ENCODE measurements at places on chromosomes 4 and X.

GRCh38 chrX:29535212-29536162 is 679.9 kb upstream of the MAGEB2 start:
- no peak for DNase-seq

DNA sequence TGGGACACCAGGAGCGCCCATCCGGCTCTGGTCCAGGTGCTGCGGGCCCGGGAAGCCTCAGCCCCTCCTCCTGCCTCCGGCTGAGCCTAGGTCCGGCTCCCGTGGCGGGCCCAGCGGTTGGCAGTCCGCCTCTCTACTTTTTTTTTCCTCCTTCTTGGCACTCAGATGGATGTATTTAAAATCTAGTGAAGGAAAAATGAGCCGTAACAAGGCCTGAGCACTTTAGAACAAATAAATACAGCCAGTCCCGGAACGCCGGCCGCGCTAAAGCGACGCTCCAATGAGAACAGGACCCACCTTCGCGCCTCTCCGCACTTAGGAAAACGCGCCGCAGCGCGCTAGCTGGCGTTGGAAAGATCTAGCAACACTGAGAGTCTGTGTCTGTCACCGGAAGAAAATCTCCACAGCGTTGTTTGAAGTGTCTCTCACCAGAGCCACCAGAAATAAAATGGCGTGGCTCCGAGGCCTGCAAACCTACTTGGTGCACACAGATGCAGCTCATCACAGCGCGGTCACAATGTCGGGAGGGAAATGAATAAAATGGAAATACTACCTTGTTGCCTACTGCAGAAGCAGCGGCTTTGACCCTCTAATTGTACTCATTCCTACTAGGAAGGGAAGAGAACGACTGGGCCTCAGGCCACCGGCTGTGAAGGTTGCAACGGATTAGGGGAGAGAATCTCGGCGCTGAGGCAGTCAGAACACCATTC is 4.7 kb downstream of the NEUROG2 start:
- no peak for DNase-seq

DNA sequence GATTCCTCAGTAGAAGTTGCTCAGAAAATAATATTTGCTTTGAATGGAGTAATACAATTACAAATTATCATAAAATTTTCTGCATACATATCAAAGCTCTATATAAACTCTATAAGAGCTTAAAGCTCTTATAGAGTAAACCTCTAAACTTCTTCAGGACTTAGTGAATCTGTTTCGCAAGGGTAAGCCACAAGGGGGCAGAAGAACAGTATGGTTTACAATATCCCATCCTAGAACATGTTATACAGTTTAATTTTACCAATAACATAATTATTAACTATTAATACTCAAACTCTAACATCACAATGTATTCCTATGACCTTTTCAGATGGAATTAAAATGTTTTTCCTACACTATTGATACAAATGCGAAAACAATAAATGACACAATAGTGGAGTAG is 33.8 kb upstream of the SPANXN1 start:
- no peak for DNase-seq

DNA sequence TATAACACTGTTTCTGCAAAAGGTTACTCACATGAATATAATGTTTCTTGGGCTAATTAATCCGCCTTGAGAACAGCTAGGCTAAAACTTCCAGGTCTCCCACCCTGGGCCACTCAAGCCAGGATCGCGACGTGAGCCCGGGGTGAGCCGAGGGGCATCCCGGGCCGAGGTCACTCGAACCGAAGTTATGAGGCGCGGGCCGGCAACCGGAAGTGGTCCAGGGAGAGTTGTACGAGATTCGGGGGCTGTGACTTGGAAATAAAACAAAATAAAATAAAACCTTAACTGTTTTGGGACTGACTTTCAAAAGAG is 317 bp downstream of the CMC4 start:
- no peak for DNase-seq

DNA sequence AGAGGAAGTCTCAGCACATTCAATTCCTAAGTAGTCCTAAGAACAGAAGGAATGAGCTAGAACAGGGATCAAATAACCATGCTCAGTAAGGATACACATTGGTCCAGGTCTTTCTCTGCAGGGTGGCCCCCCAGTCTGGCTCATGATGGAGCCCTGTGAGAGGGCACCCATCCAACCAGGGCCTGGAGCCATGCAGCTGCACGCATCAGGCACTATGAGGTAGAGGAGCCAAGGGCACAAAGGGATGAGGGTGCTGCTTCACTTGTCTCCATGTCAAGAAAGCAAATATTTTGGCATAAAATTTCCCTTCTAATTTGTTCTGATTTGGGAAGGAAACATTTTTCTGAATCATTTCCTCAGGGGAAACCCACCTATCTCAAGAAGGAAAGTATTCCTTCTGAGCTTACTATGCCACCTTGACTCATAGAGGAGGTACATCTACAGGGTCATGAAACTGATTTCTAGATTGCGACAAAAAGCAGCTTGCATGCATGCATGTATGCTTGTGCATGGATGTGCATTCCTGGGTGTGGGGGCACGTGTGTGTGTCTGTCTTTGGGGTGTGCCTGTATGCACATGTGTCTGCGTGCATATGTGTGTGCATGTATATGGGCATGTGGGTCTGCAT is 600.3 kb downstream of the MID1IP1 start:
- no peak for DNase-seq

DNA sequence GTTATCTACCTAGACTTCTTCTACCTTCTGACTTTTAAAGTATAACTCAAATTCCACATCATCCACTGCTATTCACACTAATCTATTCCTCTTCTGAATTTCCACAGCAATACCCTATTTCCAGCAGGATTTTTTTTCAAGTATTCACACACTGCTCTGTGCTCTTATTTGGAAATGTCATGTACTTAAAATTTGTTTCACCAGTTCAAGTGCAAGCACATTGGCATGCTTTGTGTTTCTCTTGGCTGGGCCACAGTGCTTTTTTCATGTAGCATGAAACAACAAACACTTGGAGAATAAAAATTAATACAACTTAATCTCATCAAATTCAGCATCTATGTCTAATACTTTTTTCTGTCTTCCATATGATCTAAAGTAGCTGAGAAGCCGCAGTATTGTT is 161.8 kb upstream of the PCDH18 start:
- DNase-seq: no peak

GRCh38 chr4:66246643-66247042 is 576.4 kb upstream of the EPHA5 start:
- no peak for DNase-seq

DNA sequence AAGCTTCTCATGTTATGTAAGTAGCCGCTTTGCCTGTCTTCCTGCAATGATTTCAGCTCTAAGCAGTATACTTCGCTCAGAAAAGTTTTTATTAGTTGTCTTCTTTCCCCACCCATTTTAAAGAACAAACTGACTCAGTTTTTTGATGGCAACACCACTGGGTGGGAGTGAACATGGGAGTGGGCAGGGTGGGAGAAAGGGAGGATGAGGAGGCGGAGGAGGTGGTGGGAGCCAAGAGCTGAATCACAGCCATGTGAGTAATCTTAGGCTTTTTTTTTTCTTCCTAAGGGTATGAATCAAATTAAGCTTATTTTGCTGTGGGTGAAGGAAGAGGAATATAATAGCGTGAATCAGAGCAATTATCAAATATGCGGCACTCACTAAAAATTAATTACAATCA is 574.3 kb upstream of the DIPK2B start:
- no peak for DNase-seq

DNA sequence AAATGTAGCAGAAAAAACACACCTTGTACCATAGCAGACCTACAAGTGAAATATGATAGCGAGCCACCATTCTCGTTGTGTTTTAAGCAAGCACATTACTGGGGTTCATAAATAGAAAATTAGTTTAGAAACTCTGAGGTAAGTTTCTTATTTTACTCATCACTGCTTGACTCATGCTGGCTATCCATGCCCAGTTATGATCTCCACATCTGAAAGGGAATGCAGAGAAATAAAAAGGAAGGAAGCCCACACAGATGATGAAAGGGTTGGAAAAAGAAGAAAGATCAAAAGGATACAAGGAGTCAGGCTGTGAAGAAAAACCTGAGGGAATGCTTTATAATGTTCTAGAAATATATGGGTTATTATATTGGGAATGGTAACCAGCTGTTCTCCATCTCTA is 54.5 kb downstream of the CAMK2D start:
- no peak for DNase-seq

Measured in activated naive CD4-positive, alpha-beta T cell treated with anti-CD3 and anti-CD28 coated beads, Interleukin-2, amount 50 U/mL, for 72 hours (primary cell).